ENCODE measurements at places on chromosomes 1 and 21. TPM values are rescaled to one million over a fixed set of nuclear protein-coding genes. Genes with fewer than 3 reads are reported as not detected.

DNA sequence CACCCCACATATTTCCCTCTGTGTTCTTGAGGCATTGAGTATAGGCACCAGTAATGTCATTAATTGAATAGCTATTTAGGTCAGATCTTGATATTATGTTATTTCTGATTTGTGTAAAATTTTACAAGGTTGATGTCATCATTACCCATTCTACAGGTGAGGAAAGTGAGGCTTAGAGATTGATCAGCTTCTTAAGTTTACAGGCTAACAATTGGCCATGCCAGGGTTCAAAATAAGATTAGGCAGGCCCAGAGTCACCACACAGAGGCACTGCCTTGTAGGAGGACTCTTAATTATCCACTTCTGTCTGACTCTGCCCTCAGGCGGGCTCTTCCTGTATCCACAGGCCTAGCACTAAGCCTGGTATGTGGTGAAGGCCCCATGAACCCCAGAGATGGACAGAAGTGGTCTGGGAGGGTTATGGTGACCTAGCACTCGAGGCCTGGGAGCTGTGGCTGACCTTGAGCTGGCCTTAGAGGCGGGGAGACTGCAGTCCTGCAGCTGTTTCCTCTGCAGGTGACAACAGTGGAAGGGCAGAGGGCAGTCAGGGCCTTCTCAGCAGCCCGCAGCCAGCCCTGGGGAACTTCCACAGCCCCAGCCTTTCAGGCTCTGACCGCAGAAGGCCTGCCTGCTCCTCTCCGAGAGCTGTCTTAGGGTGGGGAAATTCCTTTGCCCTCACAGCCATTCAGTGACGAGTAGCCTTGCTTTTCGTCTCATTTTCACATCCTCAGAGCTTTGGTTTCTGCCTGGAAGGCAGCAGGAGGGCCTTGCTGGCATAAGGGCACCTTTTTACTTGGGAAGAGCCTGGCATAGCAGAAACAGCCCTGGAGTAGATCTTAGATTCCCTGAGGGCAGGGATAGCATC is 12.2 kb downstream of the ZDHHC18 start:
- DNase-seq = no peak

- no peak for DNase-seq
Observed at GRCh38 chr1:3552176-3552575, 59.1 kb downstream of the MEGF6 start.

The LRRC7 gene
- total RNA-seq = not detected

- DNase-seq = no peak
Observed at GRCh38 chr1:81682490-81682889, 118.2 kb upstream of the ADGRL2 start.

DNA sequence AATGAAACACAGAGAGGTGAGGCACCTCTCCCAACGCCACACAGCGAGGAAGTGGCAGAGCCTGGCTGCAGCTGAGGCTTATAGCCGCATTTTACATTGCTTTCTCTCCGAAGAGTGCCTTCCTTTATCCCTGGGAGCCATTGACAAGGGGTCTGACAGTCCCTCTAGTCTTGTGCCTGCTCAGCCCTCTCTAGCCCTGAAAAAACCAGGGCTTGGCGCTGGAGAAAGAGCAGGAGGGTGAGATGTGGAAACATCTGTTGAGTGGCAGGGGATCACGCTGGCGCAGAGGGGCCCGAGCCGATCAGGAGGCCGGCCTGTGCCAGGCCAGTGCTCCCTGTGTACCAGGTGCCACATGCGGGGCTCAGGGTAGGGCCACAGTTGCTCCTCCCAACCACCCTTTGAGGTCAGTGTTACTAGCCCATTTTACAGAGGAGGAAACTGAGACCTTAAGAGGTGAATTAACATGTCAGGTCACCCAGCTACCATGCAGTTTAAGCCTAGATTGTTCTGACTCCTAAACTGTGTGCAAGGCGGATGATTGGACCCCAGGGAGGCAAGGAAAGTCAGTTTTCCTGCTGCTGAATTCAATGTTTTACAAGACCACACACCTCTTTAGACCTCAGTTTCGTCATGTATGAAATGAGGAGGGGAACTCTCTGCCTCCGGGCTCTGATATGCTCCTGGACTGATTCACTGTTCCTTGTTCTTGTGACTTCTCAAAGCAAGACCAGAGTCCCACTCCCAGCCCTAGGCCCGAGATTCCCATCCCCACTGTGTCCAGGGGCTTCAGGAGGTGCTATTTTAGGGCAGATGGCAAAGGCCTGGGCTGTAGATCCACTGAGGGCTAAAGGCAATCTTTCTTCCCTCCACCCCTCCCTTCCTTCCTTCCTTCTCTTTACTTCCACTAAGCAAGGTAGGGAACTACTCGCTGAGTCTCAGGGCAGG is 28.0 kb upstream of the RUNX3 start:
- no peak for DNase-seq

DNA sequence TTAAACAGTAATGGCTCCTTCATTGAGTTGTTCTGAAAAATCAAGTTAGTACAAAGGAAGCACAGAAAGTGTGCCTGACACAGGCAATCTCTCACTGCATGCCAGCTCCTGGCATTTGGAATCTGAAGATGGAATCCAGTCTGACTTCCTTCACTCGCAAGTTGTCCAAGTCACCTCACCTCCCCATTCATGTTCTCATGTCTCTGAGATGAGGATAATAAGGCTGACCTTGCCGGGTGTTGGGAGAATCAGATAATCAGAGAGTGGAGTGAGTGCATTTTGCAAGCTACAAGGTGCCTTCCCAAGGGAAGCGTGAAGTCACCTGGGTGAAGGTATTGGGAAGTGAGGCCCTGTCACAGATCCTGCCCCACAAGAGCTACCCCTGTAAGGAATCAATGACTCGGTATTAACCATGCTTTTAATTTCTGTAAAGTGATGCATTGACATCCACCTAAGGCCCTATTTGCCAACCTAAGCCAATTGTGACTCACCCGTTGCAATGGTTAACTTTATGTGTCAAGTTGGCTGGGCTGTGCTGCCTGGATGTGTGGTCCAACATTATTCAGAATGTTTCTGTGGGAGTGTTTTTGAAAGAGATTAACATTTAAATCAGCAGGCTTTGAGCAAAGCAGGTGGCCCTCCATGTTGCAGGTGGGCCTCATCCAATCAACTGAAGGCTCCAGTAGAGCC is 62.5 kb upstream of the TARBP1 start:
- no peak for DNase-seq

- DNase-seq = no peak
Observed at GRCh38 chr1:98398092-98398491, 263.4 kb upstream of the SNX7 start.

DNA sequence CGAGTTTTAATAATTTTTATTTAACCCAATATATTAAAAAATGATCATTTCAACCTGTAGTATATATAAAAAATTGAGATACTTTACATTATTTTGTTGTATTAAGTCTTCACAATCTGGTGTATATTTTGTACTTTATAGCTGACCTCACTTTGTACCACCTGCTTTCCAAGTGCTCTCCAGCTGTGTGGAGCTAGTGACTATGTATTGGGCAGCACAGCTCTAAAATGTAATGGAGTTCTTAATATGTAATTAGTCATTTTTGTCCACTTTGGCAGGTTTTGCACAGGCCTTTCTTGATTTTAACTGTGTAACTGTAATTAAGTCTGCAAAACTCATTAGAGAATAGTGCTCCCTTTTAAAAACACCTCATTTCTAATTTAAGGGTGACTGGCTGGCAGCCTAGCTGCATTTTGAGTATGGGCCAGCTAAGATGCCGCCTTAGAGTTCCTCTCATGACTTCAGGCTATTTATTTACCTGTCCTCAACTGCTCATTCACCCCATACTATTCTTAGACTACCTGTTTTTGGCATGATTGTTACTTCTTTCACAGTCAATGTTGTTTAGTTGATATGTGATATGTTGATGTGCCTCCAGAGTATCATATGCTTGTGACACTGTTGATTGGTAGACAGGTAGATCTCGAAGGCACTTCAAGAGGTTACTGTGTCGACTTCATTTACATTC is 43.2 kb downstream of the ZYG11B start:
- no peak for DNase-seq
